Omental fat pad (tissue), 4 donors: ENCODE measurements at places on chromosomes 4 and X. TPM values are rescaled to one million over a fixed set of nuclear protein-coding genes. Genes with fewer than 3 reads are reported as not detected.

DNA sequence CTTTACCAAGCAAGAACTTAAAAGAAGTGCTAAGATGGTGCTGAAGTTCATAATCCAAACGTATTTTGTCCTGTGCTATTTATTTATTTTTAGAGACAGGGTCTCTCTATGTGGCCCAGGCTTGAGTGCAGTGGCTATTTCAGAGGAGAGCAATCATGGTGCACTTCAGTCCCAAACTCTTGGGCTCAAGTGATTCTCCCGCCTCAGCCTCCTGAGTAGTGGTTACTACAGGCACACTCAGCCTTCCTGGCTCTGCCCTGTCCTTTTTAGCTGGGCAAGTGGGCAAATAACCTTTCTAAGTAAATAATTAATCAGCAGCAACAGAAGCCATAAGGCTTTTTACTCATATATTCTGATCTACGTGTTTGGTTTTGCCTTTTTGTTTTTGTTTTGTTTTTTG, 2.6 kb downstream of the NSD2 start:
- no peak for DNase-seq

DNA sequence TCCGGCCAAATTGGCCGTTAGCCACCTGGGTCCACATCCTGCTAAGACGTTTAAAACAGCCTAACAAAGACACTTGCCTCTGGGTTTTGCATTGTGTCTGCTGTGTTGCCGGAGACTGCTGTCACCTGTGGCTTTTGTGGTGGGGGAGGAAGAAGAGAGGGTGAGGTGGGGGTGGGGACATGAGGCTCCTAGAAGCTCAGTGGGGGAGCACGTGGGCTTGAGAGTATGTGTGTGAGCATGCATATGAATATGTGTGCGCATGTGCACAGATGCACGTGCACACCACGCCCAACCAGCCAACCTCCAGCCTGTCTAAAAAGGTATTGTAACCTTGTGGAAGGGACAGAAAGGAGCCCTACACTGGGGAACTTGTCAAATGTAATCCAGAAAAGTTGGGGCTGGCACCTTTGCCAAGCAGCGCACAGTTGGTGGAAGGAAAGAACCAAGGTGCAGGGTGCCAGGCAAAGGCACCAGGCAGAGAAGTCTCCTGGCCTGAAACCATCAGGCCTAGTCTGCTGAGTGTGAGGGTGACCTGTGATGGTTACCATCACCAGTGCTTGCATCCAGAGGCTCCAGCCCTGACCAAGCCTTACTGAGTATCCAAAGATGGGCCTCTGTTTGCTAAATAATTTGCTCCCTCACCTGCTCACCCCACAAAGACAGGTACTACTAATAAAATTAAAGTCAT, 10.1 kb upstream of the SASH3 start:
- no peak for DNase-seq

CT45A10 gene
- not detected for total RNA-seq

GPRASP1 gene
- total RNA-seq, result 9.1 TPM

UGT2B17 gene
- not detected for total RNA-seq

DNA sequence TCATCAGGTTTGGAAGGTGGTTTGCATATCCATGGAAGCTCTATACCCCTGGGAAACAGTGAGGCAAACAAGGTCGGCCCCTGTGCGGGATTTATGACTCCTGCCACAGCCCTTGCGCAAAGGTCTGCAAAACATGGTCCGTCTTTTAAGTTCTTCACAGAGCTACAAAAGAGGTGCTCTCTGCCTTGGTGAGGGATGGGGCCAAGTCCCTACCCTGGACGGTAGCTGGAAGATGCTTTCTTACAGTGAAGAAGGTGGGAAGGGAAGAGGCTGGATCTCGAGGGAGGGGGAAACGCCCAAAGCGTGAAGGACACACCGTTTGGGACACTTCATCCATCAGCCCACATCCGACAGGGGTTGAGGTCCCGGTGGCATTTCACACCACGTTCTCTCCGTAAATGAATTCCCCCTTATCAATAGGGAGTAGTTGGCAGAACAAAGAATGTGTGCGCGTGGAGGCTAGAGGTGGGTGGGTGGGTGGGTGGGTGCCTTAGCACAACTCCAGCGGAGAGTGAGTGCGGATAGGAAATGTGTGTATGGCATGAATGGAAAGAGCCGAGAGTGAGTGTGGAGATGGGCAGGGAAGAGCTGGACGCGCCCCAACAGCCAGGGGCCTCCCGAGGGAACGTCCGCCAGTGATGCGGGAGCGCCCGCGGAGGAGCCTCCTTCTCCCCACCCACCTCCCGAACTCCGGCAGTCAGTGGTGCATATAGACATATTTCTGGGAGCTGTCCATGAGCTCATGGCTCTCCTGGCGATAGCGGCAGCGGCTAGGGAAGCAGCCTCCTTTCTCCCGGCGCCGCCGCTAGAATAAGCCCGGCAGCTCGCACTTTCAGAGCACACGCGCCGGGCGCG, 68.3 kb downstream of the LARP7 start:
- no peak for DNase-seq

DNA sequence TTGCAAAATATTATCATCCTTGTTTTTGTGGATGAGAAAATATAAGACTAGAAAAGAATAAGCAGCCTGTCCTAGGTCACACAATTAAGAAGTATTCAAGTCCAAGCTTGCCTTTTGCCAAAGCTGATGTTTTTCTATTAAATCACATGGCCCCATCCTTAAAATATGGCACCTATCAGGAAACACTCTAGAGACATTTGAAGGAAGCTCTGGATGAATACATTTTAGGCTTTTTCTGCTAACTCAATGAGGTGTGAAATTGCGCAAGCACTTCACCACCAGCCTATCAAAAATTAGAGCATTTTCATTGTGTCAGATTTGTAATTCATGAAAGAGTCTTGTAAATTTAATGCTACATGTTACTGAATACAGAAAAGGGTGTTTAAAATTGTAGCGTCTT, 251.1 kb upstream of the MAD2L1 start:
- DNase-seq, result no peak

DNA sequence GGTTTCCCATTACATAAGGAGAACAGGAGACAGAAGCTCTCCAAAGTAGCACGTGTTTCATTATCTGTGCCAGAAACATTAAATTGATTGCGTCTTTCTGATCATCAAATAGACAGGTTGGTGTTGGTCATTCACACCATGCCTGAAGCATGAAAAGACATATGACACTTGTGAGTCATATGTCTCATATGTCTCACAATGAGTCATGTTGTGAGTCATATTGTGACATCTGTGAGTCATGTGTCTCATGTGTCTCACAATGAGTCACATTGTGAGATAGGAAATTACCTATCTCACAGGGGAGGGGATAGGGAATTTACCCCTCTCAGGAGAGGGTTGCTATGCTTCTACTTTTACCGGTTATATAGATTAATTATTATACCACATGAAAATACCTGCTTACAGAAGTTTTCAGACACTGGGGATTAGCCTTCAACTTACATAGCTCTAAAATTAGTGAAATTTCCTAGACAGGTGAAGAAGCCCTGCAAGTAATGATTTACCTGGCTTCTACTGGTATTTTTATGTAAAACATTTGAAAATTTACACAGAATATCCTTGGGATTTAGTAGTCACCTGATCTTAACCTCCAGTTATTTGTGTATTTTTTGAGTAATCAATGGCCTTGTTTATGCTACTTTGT, 80.8 kb downstream of the NPFFR2 start:
- no peak for DNase-seq

GRCh38 chr4:73735231-73735630, 5.1 kb upstream of the CXCL8 start:
- DNase-seq, result no peak

- DNase-seq, result no peak
These were observed 30.6 kb downstream of the PDK3 start for GRCh38 chrX:24495700-24496099.

- no peak for DNase-seq
These were observed 738.0 kb upstream of the PITX2 start for GRCh38 chr4:111360906-111361305.

GRCh38 chr4:115711575-115711974, 598.2 kb upstream of the NDST4 start:
- no peak for DNase-seq

DNA sequence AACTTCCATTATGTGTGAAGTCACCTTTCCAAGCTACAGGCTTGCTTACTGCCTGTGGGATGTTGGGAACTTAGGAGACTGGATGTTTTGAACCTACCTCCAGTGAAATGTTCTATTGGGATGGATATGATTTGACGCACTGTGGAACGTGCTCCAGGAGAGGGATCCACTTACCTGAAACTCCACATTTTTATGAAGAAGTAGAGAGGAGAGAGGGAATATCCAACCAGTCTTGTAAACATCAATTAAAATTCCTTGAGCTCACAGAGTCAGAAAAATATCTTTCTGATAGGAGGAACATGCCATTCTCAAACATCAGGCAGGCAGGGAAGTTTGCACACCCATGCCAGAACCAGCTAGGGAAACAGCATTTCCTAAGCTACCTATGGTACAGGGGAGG, 91.1 kb upstream of the MAOA start:
- no peak for DNase-seq

DNA sequence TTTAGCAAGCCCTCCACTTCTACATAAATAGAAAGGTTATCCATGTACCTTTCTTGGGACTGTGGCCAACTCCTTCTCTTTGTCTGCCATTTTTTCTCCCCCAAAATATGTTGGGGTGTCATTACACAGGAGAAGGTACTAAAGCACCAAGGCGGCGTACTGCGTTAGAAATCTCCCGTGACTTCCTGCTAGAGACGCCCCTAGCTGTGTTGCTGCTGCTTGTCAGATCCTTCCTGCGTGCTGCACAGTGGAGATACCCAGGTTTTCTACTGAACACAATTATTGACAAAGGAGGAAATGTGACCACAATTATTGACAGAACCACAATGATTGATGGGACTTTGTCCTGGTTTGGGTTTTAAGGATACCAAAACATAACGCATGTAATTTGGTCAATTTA, 97.7 kb downstream of the EFHC2 start:
- DNase-seq, result no peak

MAGEH1 gene
- total RNA-seq, result 16.0 TPM

- no peak for DNase-seq
These were observed 311.4 kb downstream of the PRDM5 start for GRCh38 chr4:120611092-120611491.

BCORL1 gene
- 5.4 TPM for total RNA-seq

GRCh38 chr4:45629717-45630116, 494.1 kb downstream of the GABRG1 start:
- DNase-seq, result no peak

LUZP4 gene
- total RNA-seq, result not detected
